ENCODE measurements at places on chromosomes 13 and 19.
A peak's percentile ranks its signal among the peaks of the same experiment; 100 is the strongest.

GRCh38 chr19:56350416-56351045 is 35.9 kb upstream of the ZSCAN5A start:
- peak; percentile 26 for DNase-seq

DNA sequence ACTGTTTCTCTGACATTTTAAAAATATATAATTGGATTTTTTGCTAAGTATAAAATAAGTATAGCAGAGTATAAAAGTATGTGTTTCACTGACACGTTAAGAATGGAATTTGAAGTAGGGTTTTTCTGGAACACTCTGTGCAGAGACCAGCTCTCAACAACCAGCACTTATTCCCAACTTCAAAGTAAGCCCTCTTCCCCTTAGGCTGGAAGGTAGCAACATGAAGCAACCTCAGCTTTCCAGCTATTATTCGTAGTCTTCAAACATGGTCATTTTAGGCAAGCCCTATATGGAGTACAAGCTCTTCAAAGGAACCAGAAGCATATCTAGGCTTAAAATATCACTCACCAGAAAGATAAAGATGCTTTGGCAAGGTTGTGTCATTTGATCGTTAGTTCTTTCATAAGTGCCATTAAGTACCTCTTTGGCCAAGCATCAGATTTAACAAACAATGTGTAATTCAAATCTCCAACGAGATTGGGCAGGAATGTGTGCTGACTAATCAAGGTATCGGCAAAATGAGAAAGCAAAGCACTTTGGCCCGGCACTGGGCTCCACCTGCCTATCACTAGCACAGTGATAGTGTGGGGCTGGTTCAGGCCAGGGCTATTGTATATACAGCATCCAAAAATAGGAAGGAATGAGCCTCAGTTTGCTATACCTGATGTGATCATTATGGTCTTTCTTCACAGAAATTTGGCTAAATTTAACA is 95.9 kb upstream of the FREM2 start:
- no peak for DNase-seq

DNA sequence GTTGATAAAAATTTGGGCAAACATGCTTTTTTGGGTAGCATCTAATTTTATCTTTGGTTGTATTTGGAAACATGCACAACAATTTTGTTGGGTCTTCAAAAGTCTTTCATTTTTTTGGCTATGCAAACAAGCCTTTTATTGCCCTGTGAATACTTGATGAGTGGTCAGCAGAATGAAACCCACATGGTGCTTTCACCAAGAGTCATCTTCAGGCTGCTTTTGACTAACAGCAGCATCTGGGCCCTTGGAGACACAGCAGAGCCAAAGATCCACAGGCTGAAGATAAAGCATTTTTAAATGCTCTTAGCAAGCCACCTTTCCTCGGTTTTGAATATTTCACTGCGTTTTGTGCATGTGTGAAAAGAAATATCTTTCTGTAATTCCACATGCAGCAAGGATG is 154.9 kb downstream of the FGF9 start:
- no peak for DNase-seq

DNA sequence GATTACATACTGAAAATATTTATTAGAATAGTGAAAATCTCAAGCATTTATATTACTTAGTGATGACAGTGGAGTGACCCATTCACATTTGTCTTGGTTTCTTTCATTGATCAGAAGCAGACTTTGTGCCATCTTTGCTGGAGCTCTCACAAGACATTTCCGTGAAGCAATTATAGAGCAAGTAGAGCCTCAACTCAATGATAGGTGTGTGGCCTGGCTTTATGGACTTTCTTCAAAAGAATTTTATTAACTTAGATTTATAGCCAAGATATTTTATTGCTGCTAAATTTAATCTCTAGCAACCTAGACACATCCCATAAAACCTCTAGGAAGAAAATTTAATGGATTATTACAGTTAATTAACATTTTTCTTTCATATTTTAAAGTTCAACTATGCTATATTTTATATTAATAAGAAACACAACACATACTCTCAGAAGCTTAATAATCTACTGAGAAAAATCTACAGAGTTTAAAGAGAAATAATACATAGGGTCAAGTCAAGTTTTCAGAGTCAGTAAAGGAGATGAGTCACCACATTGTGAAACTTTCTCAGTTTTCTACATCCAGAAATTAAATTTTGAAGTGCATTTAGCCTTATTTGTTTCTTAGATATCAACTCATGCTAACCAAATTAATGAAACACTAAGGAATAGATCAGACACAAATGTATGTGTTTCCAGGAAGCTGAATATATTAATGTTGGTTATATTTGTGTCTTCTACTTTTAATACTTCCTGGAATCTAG is 160.5 kb downstream of the LACC1 start:
- no peak for DNase-seq

DNA sequence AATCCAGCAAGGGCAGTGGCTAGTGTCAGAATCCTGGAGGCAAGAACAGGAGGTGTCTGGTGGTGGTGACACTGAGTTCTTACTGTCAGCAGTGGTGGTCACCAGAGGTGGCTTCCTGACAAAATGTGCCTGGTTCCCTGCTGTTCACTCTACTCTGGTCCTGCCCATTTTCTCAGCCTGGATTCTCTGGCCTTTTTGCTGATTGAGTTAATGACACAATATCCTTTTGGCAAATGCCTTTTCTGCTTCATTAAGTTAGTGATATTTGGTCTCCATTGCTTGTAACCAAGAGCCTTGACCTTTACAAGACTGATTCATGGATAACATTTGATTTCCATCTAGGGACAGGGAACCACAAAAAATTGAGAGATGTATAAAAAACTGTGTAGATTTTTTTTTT is 51.1 kb downstream of the RFC3 start:
- no peak for DNase-seq

DNA sequence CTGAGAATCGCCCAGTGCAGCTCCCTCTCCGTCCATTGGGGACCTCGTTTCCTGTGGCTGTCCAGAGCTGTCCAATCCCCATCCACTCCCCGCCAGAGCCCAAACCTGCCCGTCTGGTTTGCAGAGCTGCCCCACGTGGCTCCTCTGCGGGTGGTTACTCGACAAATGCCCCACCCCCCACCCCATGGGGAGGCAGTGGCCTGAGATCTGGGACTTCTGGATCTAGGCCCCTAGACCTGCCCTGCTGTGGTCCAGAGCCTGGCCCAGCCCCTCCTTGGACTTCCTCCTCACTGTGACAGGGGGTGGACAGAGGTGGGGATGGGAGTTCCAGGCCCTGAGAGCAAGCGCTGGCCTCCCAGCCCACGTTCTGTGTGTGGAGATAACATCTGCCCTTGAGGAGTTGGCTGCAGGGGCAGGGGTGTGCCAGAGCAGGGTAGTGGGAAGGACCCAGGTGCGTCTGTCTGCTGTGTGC is 29.1 kb downstream of the PAK4 start:
- no peak for DNase-seq

DNA sequence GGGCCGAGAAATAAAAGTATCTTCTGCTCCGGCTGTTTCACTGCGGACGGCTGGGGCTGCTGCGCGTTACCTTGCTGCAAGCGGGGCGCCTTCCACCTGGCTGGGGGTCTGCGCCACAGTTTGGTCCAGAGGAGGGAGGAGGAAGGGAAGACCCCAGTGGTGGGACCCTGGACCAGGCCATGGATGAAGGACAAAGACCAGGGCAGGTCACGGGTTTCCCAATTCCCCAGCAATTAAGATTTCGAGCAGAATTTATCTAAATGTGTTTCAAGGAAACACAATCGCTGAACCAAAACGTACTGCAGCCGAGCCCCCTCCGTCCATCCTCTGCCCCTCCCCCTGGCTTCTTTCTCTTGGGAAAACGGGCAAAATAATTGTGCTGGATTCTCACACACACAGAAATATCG is 2.9 kb downstream of the SOX1 start:
- no peak for DNase-seq

DNA sequence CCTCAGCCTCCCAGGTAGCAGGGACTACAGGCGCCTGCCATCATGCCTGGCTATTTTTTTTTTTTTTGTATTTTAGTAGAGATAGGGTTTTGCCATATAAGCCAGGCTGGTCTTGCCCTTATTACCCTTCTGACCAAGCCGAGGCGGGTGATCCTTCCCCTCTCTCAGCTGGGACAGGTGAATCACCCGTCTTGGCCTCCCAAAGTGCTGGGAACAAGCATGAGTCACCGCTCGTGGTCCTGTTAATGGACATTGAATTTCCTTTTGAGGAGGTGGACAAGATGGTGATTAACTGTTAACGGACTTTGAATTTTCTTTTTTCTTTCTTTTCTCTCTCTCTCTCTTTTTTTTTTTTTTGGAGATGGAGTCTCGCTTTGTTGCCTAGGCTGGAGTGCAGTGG is 10.6 kb downstream of the CD70 start:
- DNase-seq, result no peak
